ENCODE measurements at places on chromosomes 4 and X. TPM values are rescaled to one million over a fixed set of nuclear protein-coding genes. Genes with fewer than 3 reads are reported as not detected.

DNA sequence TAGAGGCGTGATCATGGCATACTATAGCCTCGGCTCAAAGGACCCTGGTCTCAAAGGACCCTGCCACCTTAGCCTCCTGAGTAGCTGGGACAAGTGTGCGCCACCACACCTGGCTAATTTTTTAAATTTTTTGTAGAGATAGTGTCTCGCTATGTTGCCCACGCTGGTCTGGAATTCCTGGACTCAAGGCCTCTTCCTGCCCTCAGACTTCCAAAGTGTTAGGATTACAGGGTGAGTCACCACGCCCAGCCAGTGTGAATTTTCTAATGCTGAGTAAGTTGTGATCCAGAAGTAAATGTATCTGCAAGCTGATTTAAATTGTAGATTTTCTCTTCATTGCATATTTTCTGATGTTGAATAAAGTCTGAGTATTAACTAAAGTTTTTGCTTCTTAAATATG lies 2.6 kb upstream of the ZNF674 start:
- DNase-seq: no peak

SSX3 gene
- total RNA-seq: not detected

TEX13B gene
- not detected for total RNA-seq

DNA sequence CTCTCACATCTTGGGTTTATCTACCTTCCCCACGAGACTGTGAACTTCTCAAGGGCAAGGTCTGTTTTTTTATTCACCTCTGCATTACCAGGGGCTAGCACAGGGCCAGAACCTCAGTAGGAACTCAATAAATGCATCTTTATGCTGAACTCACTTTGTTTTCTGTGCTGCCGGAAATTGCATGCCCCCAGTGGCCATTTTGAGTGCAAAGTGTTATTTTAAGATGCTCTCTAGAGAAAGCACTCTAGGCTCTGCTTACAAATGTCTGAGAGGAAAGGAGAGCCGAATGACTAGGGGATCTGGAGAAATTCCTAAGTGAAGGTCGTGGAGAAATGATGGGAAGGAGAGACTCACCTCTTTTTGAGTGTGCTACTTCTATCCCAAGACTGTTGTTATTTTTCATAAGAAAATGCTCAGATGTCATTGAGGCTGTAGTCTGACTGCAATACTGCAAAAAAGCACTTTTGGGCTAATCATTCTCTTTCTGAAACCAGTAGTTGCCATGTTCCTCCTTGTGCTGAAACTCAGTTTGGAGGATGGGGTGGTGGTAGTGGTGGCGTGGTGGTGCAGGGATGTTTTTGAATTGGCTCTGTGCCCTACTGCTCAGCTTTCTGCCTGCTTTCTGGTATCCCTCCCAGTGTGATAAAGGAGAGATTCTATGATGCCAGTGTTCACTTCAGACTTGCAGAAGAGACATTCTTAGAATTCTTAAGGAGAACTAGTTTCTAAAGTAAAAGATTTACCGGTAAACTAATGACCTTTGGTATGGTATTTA lies 41.3 kb downstream of the DOCK11 start:
- DNase-seq: no peak

MAGEC2 gene
- total RNA-seq: not detected

DNA sequence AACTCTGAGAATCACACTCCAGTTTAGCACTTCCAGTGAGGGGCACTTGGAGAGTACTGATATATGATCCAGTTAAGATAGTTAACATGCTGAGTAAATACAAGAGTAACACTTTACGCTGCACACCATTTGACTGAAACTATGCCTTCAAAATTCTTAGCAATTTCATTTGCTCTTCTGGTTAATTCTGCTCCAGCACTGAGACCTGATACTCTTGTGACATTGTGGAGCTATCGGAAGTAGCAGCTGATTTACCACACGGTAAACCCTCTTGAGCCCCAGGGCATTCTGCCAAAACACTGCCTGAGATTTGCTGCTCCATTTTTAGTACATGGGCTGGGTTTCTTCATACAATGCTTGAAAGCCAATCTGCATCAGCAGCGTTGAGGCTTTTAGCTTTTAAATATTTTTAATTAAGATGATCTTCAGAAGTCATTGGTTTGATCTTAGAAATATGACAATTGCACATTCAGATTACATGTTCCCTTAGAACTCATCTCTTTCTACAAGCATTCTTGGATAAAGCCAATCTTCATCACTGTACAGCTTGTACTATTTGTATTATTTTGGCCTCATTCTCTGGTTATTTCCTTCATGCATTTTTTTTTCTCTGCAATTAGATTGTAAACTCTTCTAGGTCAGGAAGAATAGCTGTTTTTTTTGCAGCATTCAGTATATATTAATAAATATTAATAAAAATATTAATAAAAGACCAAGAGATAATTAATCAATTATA lies 67.8 kb upstream of the ETNPPL start:
- no peak for DNase-seq

- no peak for DNase-seq
Observed at GRCh38 chr4:158766434-158767044, 2.3 kb upstream of the FNIP2 start.

DNA sequence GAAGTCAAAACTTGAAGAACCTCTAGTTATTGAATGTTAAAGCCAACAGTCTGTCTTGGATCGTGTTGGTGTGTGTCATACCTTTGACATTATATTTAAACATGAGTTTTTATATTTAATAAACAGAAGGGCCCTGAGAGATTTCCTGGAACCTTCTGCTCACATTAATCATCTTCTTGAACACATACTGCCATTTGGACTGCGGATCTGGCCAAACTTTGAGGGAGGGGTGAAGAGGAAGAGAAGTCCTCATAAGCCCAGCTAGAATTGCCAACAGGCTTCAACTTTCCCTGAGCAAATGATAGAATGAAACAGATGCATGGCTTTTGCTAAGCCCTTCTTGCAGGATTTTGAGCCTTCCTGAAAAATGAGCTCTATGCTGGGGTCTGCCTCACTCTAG lies 27.4 kb downstream of the CCKAR start:
- no peak for DNase-seq

DNA sequence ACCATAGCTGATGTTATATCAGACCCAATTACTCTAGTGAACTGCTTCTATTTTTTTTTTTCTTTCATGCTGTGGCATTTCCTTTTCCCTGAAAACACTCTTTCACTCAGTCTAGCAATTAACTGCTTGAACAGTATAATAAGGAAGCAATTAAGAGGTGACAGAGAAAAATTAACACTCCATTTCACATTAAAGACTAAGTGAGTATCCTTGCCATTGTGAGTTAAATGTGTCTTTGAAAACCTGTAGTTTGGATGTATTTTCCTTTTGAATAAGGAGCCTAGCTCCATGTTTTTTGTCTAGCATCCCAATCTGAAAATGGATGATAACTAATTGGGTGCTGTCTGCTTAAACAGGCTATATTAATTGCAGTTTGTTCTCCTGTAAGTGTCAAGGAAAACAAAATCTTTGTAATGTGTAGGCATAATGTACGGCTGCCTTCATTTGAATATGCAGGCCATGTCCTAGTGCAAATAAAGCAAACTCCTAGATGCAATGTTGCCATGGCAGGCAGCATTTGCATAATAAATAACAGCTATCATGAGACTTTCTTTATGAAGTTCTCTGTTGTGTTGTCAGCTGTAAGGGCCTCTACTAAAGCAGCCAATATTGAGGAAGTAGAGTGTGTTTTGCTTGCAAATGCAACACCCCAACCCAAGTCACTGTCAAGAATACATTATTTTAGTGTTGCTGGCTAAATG lies 416.7 kb downstream of the ZIC3 start:
- no peak for DNase-seq

DNA sequence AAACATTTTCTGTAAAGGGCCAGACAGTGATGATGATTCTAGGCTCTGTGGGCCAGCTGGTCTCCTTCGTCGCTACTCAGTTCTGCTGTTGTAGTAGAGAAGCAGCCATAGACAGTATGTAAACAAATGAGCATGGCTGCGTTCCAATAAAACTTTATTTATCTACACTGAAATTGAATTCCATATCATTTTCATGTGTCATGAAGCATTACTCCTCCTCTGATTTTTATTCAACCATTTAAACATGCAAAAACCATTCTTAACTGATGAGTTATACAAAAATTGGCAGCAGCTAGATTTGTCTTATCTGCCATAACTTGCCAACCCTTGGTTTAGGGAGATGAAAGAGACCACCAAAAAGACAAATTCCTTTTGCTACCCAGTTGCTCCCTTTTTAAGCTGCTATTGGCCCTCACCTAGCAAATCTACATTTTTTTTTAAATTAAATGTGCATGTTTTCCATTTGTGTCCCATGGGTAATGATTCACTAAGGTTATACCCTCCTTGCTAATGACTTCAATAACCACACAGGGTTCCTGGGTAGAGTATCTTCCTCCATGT lies 309.9 kb downstream of the DHX15 start:
- no peak for DNase-seq

Measured in occipital lobe (tissue), 3 donors.